Suprapubic skin (tissue), 4 donors: ENCODE measurements at places on chromosomes 11 and 22. TPM values are rescaled to one million over a fixed set of nuclear protein-coding genes. Genes with fewer than 3 reads are reported as not detected.

GRCh38 chr11:9029422-9029821, 25.6 kb upstream of the NRIP3 start:
- no peak for DNase-seq
- no peaks in the 10 kb centered on the region for H3K4me1 ChIP-seq
- no peaks in the 10 kb centered on the region for H3K27me3 ChIP-seq
- no peak overlapping the region for H3K27ac ChIP-seq
- H3K4me3 ChIP-seq = no peak overlapping the region
- peaks cover 3% of the 10 kb centered on the region for H3K36me3 ChIP-seq

DNA sequence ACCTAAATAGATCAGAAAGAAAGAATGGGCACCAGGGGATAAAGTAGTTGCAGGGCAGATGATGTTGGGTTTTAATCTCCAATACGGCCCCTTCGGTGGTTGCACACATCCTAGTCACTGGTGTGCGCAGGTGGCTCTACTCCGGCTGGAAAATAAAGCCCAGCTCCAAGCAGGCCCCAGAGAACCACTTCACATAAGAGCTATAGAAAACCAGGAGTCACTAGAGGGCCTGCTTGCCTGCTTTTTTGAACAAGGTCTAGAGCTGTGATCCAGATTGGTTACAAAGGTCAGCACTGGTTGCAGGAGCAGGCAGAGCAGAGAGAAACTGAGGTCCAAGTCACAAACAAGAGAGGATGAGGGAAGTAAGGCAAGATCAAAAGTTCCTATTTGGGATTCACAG, 41.5 kb upstream of the MS4A8 start:
- H3K27me3 ChIP-seq = no peaks in the 10 kb centered on the region
- H3K4me1 ChIP-seq = no peaks in the 10 kb centered on the region
- no peak for DNase-seq
- no peak overlapping the region for H3K4me3 ChIP-seq
- H3K27ac ChIP-seq = no peak overlapping the region
- no peaks in the 10 kb centered on the region for H3K36me3 ChIP-seq

DNA sequence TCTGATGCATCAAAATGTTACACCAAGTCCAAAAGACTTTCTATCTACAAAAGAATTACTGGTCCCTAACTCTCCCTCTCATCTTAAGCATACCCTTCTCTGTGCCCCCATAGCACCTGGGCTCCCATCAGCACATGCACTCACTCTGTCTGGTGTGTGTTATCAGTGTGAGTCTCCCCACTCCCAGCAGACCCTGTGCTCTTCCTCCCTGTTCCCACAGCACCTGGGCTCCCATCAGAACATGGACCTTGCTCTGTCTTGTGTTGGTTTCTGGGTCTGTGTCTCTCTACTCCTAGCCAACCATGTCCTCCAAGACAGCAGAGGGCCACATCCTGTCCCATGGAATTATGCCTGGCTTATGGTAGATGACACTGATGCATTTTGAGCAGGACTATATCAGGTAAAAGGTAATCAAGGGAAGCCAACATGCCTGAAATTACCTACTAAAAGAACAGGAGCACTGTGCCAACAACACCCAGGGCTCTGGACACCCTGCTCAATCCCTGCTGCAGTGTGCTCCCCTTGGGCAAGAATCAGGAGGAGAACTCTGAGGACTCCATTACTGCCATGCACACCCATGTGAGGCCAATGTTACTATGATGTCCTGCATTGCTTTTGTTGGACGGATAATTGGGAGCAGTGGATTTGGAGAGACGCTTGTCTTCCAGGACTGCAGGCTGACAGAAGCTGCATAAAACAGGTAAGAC, 34.3 kb downstream of the GAB4 start:
- peaks cover 9% of the 10 kb centered on the region for H3K27me3 ChIP-seq
- no peaks in the 10 kb centered on the region for H3K4me1 ChIP-seq
- H3K36me3 ChIP-seq = no peaks in the 10 kb centered on the region
- DNase-seq = no peak
- no peak overlapping the region for H3K27ac ChIP-seq
- no peak overlapping the region for H3K4me3 ChIP-seq

- H3K4me1 ChIP-seq = no peaks in the 10 kb centered on the region
- H3K27ac ChIP-seq = no peak overlapping the region
- peaks cover 15% of the 10 kb centered on the region for H3K27me3 ChIP-seq
- H3K4me3 ChIP-seq = no peak overlapping the region
Observed at GRCh38 chr22:22974795-22975580, 87.4 kb downstream of the IGLL5 start.

GRCh38 chr11:64146036-64146955, 19.6 kb downstream of the MACROD1 start:
- no peak for DNase-seq
- no peak overlapping the region for H3K27ac ChIP-seq
- no peak overlapping the region for H3K4me3 ChIP-seq
- H3K36me3 ChIP-seq = no peaks in the 10 kb centered on the region
- H3K4me1 ChIP-seq = peaks cover 19% of the 10 kb centered on the region
- no peaks in the 10 kb centered on the region for H3K27me3 ChIP-seq

DNA sequence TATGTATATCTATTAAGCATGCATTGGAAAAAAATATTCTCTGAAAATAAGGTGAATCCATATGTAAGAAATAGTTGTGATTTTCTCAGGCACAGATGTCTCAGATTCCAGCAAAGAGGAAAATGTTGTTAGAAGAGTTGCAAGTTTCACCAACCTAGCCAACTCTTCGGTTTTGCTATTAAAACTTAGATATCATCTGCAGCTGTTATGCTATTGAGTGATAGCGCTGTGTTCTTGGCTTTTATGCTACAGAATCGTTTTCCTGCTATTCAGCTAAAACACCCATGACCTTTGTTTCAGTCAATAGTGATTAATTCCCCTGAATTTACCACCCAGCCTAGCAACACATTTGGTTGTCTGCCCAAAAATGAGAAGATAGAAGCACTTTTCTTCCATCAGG, 795.6 kb upstream of the ANO3 start:
- H3K4me1 ChIP-seq = no peaks in the 10 kb centered on the region
- no peak overlapping the region for H3K27ac ChIP-seq
- DNase-seq = no peak
- no peaks in the 10 kb centered on the region for H3K27me3 ChIP-seq
- no peak overlapping the region for H3K4me3 ChIP-seq
- H3K36me3 ChIP-seq = no peaks in the 10 kb centered on the region

- H3K27ac ChIP-seq = no peak overlapping the region
- DNase-seq = no peak
- H3K27me3 ChIP-seq = no peaks in the 10 kb centered on the region
- no peak overlapping the region for H3K4me3 ChIP-seq
- peaks cover 28% of the 10 kb centered on the region for H3K4me1 ChIP-seq
Observed at GRCh38 chr22:39169797-39170466, 17.5 kb upstream of the CBX7 start.

- H3K27me3 ChIP-seq = no peaks in the 10 kb centered on the region
- no peaks in the 10 kb centered on the region for H3K36me3 ChIP-seq
- no peak overlapping the region for H3K27ac ChIP-seq
- H3K4me1 ChIP-seq = peaks cover 6% of the 10 kb centered on the region
- DNase-seq = no peak
Observed at GRCh38 chr11:115409691-115410220, 94.5 kb downstream of the CADM1 start.

DNA sequence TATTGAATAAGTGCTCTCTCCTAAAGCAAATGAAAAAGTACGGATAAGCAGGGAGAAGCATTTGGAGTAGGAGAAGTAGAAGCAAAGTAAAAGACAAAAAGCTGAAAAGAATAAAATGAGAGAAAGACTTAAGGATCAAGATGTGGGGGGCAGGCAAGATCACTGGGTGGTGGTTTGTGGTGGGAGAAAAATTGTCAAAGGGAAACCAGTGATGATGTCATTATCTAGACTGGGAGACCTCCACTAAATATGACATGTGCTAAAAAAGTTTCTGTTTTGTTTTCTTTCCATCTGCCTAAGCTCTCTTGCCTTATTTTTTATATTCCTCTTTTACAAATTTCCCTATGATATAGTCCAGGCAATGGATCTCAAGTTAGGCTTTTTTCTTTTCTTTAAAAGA, 14.8 kb upstream of the MAML2 start:
- no peaks in the 10 kb centered on the region for H3K4me1 ChIP-seq
- peaks cover 36% of the 10 kb centered on the region for H3K36me3 ChIP-seq
- no peaks in the 10 kb centered on the region for H3K27me3 ChIP-seq
- DNase-seq = no peak
- no peak overlapping the region for H3K4me3 ChIP-seq

GRCh38 chr11:60305906-60306619, 21.0 kb upstream of the MS4A6E start:
- H3K27me3 ChIP-seq = no peaks in the 10 kb centered on the region
- DNase-seq = no peak
- H3K4me3 ChIP-seq = no peak overlapping the region
- H3K4me1 ChIP-seq = no peaks in the 10 kb centered on the region
- no peaks in the 10 kb centered on the region for H3K36me3 ChIP-seq

- H3K4me1 ChIP-seq = peaks cover 11% of the 10 kb centered on the region
- H3K27ac ChIP-seq = no peak overlapping the region
- DNase-seq = no peak
- H3K36me3 ChIP-seq = no peaks in the 10 kb centered on the region
- peaks cover 28% of the 10 kb centered on the region for H3K27me3 ChIP-seq
Observed at GRCh38 chr11:71580057-71581003, 2.3 kb downstream of the KRTAP5-11 start.

DNA sequence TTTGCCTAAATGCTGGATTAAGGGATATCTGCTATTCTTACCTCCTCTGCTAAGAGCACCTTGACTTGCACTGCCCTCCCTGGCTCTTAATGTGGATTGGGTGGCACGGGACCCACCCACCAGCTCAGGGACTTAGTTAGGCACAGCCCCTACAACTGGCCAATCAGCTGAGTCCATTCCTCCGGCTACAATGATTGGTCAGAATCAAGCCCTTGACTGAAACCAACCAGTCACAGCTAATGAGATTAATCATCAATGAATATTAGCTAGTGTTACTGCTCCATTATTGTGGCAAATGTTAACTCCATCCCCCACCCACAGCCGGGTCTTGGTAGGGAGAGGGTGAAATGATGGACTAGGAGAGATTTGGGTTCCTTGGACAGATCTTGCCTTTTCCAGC, 328.0 kb downstream of the MN1 start:
- no peaks in the 10 kb centered on the region for H3K36me3 ChIP-seq
- H3K4me1 ChIP-seq = peaks cover 33% of the 10 kb centered on the region
- H3K4me3 ChIP-seq = no peak overlapping the region
- DNase-seq = no peak
- H3K27me3 ChIP-seq = no peaks in the 10 kb centered on the region
- H3K27ac ChIP-seq = no peak overlapping the region

The PRG3 gene
- total RNA-seq = not detected

GRCh38 chr11:114673661-114674060, 4.7 kb upstream of the NXPE2 start:
- H3K27ac ChIP-seq = no peak overlapping the region
- no peaks in the 10 kb centered on the region for H3K4me1 ChIP-seq
- H3K36me3 ChIP-seq = no peaks in the 10 kb centered on the region
- no peak for DNase-seq
- no peak overlapping the region for H3K4me3 ChIP-seq

- DNase-seq = no peak
- peaks cover 4% of the 10 kb centered on the region for H3K27me3 ChIP-seq
- peaks cover 49% of the 10 kb centered on the region for H3K4me1 ChIP-seq
- H3K27ac ChIP-seq = no peak overlapping the region
- no peak overlapping the region for H3K4me3 ChIP-seq
Observed at GRCh38 chr11:35620795-35621194, 2.5 kb downstream of the FJX1 start.
